ENCODE measurements at places on chromosomes 5 and 9.

DNA sequence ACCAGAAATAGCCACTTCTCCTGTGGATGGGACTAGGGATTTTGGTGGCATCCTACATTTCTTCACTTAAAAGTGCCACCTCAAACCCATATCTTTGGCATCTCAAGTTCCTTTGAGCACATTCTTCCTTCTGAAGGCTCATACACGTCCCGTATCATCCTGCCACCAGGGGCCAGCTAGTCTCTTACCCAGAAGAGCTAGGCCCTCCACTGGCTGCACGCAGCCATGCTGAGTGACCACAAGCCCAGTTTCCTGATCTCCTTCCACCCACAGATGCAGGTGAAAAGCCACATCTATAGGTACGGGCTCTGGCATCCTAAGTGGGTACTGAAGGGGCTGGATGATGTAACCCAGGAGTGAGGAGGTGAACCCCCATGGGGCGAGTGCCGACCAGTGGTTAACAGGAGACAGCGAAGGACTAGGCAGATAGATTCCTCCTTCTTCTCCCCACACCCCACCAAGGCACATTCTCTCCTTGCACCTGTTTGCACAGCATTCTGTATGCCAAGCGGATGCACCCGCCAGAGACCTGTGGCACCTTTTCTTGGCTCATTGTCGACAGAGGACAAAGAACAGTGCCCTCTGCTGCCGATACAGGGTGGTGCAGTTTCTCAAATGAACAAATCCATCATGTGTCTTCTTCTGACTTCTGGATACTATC lies 14.4 kb upstream of the SCGB3A1 start:
- DNase-seq: no peak

- no peak for DNase-seq
Measured at GRCh38 chr5:169788168-169788567, 151.1 kb downstream of the DOCK2 start.

GRCh38 chr9:78578072-78578471 lies 281.1 kb downstream of the PSAT1 start:
- DNase-seq: no peak

- DNase-seq: no peak
Measured at GRCh38 chr9:94554078-94554438, 825 bp upstream of the PCAT7 start.

- no peak for DNase-seq
Measured at GRCh38 chr9:102550266-102550665, 444.9 kb upstream of the CYLC2 start.

- DNase-seq: no peak
Measured at GRCh38 chr5:113673041-113673440, 159.5 kb downstream of the YTHDC2 start.

DNA sequence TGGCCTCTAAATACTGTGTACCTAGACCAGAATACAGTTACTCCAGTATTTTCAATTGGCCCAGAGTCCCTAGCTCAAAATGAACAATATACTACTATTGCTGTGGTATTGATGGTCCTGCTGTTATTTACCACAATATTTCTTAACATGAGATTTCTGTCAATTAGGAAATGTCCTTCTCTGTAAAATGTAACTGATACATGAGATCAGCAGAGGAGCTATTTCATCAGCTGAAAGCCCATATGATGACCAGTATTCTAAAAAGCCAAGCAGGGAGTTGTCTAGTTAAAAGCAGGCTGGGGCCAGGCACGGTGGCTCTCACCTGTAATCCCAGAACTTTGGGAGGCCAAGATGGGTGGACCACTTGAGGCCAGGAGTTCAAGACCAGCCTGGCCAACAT lies 187.7 kb upstream of the PTGER4 start:
- DNase-seq: no peak

Data from NCI-H2081 treated with DMSO at 0.1 percent for 48 hours (cell line).